GM20000 (cell line): ENCODE measurements at places on chromosomes 3 and 15.

DNA sequence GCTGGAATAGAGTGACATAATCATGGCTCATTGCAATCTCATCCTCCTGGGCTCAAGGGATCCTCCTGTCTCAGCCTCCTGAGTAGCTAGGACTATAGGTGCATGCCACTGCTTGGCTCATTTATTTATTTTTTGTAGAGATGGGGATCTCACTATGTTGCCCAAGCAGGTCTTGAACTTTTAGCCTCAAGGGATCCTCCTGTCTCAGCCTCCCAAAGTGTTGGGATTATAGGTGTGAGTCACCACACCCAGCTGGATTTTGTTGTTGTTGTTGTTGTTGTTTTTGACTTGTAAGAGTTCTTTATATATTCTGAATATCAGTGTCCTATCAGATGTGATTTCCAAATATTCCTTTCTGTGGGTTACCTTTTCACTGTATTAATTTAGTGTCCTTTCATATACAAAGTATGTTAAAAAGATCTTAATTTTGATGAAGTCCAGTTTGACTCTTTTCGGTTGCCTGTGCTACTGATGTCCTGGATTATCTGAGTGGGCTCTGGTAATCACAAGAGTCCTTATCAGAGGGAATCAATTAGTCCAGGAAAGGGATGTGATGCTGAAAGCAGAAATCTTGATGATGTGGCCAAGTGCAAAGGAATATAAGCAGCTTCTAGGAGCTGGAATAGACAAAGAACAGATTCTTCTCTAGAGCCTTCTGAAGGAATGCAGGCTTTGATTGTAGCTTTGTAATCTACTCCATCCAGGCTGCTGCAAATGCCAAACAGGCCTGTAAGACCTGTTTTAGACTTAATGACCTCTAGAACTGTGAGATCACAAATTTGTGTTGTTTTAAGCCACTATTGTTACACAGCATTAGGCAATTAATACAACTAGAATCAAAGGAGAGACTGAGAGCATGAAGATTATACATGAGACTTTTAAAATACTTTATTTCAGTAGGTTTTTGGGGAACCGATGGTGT lies 30.2 kb downstream of the NCK1 start:
- DNase-seq, result no peak

DNA sequence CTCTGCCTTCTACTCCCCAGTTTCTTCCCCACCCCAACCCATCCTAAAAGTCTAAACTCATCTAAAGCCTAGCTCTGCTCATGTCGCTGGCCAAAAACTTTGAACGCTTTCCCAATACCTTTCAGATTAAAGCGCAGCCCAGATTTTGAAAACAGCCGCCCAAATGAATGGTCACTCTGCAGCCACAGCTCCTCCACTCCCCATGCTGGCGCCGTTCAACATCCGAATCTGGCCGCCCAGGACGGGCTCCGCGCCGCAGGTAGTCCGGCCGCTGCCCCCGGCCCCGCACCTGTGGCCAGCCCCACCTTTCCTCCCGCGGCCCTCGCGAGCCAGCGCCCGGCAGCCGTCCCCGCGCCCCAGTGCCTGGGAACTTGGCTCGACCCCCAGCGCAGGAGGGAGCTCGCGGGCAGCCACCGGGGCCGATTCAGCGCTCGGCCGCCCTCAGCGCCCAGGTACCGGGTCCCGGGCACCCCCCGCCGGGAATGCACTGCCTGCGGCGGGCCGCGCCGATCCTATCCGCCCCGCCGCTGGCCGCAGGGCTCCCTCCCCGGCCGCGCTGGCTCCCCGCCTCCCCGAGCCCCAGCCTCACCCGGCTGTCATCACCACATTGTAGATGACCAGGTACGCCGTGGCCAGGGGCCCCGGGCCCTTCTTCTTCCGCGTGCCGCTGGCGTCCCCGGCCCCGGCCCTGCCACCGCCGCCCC lies 417 bp downstream of the HACD2 start:
- DNase-seq, result peak; percentile 61

GRCh38 chr3:9216736-9217135 lies 32.7 kb downstream of the SRGAP3 start:
- no peak for DNase-seq

GRCh38 chr3:42078677-42079076 lies 12.5 kb upstream of the TRAK1 start:
- DNase-seq, result no peak

GRCh38 chr3:73846951-73847350 lies 222.2 kb upstream of the PDZRN3 start:
- no peak for DNase-seq

DNA sequence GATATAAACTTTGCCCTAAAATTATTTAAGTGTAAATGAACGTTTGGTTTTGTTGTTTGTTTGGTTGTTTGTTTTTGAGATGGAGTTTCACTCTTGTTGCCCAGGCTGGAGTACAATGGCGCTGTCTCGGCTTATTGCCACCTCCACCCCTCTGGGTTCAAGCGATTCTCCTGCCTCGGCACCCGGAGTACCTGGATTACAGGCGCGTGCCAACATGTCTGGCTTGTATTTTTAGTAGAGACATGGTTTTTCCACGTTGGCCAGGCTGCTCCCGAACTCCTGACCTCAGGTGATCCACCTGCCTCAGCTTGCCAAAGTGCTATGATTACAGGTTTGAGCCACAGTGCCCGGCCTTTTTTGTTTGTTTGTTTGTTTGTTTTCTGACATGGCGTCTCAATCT lies 87.9 kb upstream of the CHD2 start:
- no peak for DNase-seq

- no peak for DNase-seq
Measured at GRCh38 chr3:173465112-173465511, 67.6 kb downstream of the NLGN1 start.

DNA sequence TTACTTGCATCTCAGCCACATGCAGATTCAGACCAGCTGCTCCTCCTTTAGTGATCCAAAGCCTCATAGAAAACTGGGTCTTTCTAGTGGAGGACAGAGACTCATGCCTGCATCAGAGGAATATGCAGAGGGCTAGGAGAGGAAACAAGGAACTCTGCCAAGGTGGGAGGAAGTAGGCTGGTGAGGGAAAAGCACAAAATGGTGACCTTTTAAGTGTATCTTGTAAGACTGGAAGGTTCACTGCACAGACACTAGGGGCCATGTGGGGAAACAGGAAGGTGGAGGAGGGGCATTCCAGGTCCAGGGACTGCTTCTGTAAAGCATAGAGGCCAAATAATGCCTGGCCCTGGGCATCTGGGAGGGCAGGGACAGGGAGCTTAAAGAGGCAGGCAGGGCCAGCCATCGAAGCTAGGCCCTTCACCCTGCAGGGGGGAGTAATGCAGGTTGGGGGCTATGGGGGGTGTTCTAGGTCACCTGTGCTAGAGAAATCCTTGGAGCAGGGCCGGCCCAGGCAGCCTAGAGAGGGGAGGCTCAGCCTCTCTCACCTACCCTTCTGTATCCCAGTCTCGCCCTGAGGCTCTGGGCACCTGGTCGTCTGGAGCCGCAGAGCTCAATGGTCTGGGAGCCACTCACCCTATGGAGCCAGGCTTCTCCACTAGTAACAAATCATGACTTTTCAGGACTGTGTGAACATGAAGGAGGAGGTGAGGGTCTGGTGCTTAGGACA lies 117.7 kb downstream of the DNAJB8 start:
- no peak for DNase-seq

DNA sequence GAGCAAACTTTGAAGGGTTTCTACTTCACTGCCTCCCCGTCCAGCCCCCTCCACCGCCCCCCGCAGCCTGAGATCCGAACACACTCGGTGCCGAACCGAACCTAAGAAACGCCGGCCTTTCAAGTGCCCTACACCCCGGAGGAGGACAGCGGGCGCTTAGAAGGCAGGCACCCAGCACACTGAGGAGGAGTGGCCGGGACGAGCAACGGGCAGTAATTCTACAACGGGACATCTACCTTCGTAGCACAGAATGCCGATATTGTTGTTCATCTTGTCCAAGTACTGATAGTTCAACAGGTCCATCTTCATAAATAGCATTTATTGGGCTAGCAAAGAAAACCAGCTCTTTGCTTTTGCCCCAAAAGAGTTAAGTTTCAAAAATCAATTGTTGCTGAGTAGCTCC lies 513 bp downstream of the VGLL4 start:
- DNase-seq, result peak; percentile 26

- no peak for DNase-seq
Measured at GRCh38 chr15:51917493-51917892, 54.1 kb downstream of the LEO1 start.

GRCh38 chr15:41492597-41493204 lies 973 bp upstream of the ITPKA start:
- DNase-seq, result no peak

DNA sequence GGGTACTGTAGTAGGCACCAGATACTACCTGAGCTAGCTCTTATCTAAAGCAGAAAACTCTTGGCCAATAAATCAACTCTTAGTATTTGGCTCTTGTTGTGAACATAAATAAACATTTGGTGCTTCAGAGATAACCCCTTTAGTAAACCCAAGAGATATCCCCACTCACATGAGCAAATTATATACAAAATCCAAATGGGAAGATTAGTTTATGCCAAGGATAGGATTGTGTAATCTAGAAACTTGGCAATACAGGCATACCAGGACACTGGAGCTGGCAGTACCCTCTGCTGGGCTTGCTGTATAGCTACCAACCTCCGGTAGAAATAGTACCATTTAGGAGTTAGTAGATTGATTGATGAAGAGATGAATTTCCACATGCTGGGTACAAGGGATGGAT lies 127.0 kb downstream of the LIPC start:
- DNase-seq, result no peak

- no peak for DNase-seq
Measured at GRCh38 chr3:144097163-144097562, 125.5 kb downstream of the DIPK2A start.

GRCh38 chr15:80613762-80614365 lies 81.2 kb upstream of the ABHD17C start:
- no peak for DNase-seq

DNA sequence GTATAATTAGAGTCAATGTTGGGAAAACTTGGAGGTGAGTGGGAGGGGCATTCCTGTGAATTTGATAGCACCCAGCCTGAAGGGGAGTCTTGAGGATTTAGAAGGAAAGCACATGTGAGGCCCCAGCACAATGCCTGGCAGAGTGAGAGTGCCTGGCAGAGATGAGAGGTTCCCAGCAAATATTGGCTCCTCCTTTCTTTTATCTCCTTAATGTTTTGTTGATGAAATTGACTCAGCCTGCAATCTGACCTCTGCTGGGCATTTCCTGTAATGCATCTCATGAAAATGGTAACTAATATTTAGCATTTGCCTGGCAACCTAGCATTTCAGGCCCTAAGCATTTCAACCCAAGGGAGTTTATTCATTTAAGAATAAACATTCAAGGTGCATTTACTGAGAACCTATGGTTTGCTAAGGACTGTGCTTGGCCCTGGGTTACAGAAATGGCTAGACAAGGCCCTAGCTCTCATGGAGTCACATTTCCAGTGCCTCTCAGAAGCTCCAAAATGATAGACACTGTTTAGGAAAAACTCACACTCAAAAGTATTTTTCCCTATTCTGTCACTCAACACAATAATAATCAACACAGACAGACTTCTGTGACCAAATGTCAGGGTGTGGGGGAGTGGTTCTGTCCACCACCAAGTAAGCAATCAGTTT lies 19.0 kb downstream of the PDHB start:
- peak; percentile 54 for DNase-seq

DNA sequence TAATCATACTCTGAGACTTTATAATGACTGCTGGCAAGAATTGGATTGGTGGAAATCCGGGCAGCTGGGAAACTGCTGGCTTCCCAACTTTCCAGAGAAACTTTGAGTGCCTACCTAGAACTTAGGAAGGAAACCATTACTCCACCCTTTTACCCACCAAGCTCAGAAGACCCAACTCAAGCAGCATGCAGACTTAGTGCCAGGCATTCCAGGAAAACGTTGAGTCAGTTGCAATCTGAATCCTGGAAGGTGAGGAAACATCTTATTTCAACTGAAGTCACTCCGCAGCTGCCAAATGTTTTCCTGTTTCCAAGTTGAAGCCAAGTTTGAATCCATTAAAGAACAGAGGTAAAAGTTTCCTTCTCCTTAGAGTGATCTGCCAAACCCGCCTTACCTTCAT lies 126.5 kb downstream of the ZNF385D start:
- no peak for DNase-seq

- DNase-seq, result no peak
Measured at GRCh38 chr3:16249336-16249735, 15.4 kb downstream of the DPH3 start.

DNA sequence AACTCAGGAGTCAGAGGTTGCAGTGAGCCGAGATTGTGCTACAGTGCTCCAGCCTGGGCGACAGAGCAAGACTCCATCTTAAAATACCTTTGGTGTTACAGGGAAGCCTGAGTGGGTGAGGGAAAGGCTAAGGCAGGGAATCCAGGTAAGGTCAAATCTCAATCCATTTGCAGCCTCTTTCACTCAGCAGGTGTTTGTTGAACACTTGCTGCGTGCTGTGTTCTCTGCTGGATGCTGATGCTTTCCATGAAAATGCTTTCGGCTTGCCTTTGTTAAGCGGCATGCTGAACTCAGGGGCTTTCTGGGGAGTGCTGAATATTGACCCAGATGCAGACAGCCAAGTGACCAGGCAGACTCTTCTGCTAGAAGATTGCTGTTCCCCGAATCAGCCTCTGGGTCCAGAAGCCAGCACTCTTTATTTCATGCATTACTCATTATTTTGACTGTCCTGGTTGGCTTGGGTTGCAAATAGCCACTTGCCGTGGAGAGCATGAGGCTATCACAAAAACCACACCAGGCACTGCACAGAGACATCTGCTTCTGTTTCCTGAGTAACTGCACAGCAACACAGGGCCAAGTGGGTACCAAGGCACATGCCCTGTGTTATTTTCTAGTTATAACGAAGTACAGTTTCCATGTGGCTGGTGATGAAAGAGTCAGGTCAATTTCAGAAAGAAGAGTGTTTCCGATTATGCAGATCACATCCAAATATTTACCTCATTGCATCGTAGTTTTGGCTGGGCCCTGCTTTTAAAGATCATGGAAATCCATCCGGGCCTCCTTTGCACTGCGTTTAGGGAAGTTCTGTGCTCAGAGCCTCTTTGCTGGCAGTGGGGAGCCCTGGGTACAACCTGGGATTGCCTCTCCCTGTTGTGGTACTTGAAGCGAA lies 88.6 kb downstream of the THSD4 start:
- no peak for DNase-seq

GRCh38 chr15:48425051-48425450 lies 93.8 kb downstream of the DUT start:
- DNase-seq, result no peak

- no peak for DNase-seq
Measured at GRCh38 chr3:45909542-45909941, 23.2 kb downstream of the CCR9 start.

- DNase-seq, result no peak
Measured at GRCh38 chr3:127196466-127197299, 3.8 kb downstream of the PRR23E start.

DNA sequence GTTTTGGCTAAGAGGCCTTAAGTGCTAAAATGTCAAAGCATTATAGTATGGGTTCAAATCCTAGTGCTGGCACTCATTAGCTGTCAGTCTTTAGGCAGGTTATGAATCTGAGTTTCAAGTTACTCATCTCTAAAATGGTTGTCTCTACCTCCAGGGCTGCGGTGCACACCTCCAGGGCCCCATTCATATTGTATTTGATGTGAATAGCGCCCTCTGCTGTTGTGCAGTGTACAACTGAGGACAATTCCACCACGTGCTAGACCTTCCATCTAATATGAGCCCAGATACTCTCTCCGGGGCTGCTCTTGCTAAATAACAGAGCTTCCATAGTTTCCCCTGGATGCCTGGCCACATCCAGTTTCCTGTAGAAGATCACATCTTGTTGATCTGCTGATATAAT lies 54.3 kb downstream of the OXNAD1 start:
- DNase-seq, result no peak
